ENCODE measurements at places on chromosomes 12 and 14.

- no peak for DNase-seq
These were observed 2.6 kb downstream of the KRAS start for GRCh38 chr12:25248137-25248536.

DNA sequence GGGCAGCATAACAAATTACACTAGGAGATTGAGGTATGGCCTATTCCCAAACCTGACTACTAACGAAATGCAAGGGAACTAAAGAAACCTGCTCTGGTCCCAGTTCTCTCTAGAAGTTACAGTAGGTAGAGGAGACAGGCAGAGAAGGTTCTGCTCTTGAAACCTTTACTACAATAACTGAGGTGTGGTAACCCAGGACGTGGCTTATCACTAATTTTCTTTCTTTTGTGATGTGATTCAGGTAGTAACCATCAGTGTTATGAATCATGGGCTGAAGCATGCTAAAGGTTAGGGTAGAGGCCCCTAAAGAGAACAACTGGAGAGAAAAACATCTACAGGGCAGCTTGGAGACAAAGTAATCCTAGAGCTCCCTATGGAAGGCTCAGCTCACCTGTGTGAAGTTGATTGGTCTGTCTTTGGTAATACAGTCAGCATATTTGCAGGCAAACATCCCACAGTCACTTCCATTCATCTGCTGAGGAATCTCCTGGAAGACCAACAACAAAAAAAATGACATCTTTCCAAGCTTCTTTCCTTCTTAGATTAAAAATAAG is 41.8 kb upstream of the COL2A1 start:
- DNase-seq, result no peak

DNA sequence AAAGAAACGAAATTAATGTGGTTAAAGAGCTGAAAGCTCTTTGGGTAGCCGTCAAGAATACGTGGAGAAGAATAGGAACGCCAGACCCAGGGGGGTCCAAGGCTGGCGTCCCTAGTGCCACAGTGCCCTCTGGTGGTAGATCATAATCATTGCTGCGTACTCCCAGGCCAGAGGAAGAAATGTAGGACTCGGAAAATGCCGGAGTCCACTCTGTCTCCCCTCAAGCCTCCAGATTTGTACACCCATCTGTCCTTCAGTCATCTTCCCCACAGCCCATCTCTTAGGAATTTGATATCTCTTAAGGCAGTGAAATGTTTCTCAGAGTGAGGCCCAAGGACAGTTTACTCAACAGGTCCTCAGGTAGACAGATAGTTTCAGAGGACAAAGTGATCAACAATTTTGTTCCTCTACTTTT is 25.4 kb upstream of the PLEKHG6 start:
- DNase-seq, result peak; percentile 55

- DNase-seq, result no peak
These were observed 20.5 kb downstream of the CCND2 start for GRCh38 chr12:4293966-4294505.

DNA sequence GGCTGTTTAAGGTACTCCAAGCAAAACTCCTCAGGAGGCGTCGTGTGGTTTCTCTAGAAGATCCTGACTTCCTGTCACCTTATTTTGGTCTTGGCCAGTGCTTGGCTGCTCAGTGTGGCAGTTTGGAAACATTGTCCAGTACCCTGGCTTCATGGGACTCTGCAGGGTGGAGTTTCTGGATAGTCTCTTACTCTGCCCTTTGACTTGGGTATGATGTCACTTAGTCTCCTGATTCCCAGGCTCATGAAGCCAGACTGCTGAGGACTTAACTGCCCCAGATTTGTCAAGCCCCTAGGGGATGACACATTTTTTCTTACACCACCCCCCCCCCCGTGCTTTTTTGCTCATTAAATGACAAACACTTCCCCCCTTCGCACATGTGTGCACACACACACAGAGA is 82.7 kb downstream of the ADCK1 start:
- no peak for DNase-seq

DNA sequence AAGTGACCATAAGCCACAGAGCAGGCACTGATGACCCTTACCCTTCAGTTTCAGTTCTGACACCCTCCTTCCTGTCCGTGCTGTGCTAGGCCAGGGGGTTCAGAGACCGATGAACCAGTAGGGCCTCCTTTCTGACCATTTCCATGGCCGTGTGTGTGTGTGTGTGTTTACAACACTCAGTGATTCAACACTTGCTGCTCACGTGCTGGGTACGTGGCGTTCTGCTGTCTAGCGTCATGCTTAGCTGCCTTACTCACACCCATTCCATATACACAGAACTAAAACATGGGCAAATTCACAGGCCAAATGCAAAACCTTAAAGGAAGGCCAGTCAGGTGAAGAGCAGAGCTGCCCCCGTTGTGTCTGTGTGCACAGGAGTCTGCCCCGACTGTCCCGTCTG is 67.5 kb downstream of the DNAH10 start:
- no peak for DNase-seq

DNA sequence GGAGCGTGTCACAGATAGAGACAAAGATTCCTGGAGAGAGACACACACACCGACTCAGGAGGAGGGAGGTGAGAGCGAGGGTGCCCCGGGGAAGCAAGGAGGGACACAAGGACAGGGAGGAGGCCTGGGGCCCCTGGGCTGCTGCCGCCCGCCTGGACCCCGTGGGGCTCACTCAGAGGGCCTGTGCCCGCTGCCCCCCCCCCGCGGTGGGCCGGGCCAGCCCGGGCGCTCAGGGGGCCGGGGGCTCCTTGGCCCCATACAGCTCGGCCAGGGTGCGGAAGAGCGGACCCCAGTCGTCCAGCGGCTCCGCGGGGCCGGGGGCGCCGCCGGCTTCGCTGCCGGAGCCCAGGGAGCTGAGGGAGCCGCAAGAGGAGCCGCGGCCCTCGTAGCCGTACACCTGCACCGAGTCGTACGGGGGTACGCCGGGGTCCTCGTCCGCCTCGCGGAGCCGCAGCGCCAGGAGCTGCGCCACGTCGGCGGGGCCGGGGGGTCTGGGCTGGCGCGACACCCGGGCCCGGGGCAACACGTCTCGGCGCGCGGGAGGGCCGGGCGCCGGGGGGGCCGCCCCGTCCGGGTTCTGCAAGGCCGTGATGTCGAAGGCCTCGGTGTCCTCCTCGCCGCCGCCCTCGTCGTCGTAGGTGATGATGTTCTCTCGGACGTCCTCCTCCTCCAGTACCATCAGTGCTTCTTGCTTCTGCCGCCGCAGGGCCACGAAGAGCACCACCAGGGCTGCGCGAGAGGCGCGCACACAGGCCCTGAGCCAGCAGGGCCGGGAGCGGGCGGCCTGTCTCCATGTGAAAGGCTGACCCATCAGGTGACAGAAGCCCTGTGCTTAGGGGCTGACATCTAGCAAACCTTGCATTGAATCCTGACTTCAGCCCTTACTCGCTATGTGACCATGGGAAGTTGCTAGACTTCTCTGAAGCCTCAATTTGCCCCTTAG is 6.0 kb downstream of the PSMB11 start:
- no peak for DNase-seq

- no peak for DNase-seq
These were observed 70.8 kb upstream of the IGF1 start for GRCh38 chr12:102551186-102551585.

DNA sequence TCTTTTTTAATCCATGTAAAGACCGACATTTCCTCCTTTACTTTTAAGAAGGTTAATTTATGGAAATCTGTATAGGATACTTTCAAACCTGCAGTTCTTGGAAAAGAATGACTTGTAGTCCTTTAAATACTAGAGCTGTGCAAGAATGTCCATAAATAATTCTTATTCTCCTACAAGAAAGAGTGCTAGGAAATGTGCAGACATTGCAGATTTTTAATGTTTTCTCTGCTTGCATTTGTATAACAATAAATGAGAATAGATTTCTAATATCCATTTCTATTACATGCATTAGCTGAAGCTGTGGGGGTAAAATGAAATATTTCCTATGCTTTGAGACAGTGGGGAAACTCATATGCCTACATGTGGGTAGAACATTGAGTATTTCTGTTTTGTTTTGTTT is 607.2 kb upstream of the NOVA1 start:
- no peak for DNase-seq

DNA sequence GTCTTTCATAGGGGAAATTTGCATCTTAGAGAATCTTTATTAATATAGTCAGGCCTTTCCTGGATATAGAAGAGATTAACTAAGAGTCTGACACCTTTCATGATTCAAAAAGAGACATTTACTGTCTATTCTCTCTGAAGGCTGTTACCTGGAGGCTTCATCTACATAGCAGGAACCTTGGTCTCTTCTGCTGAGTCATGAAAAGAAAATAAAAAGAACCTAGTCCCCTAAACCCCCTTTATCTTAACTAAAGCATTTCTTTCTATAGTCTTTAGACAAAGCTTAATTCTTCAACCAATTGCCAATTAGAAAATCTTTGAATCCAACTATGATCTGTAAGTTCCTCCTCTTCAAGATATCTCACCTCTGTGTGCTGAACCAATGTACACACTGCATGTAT is 33.1 kb downstream of the RPS29 start:
- no peak for DNase-seq

DNA sequence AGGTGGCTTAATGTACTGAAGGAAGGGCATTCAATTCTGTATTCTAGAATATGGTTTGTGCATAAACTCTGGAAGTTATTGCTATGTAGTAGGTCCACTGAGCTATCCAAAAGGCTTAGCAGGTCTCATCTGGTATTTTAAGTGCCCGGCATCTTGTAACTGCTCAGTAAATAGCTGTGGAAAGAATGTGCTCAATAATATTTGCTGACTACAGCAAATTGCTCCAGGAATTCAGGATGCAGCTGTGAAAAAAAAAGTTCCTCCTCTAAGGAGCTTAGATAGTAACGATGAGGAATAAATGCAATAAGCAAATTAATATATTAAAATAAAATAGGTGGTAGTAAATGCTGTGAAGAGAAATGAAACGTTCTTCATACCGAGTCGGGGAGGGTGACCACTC is 857.1 kb downstream of the AACS start:
- no peak for DNase-seq

- no peak for DNase-seq
These were observed 3.3 kb downstream of the AKT1 start for GRCh38 chr14:104792101-104792884.

DNA sequence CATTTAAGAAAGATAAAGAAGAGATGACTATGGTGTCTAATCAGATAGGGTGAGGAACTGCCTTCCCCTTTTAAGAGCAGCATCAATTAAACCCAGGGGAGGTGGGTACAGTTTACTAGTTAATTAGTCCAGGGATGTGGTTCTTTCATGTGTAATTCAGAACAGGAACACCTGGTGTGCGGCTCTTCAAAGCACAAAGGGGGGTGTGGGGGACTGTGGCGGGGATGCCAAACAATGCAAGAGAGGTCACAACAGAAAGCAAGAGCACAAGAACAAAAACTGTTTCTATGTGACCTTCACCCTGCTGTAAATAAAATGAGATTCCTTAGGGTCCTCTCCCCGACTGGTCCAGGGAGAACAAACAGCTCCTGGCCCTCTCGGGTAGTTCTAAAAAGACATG is 183.9 kb upstream of the SOX5 start:
- no peak for DNase-seq

DNA sequence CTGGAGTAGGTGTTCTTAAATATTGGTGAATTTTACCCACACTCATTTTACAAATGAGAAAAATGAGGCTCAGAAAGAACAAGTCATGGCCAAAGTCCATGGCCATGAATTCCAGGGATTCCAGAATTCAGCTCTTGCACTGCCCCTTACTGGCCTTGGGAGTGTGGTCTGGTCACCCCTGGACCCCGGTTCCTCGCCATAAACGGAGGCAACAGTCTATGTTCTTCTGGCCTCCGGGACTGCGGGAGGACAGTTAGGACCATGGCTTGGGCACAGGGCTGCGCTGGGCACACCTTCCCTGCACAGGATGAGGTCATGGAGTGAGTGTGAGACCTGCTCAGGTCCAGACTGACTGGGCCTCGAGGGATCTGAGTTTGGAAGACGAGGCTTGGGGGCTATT is 6.9 kb downstream of the CCDC197 start:
- DNase-seq, result no peak

DNA sequence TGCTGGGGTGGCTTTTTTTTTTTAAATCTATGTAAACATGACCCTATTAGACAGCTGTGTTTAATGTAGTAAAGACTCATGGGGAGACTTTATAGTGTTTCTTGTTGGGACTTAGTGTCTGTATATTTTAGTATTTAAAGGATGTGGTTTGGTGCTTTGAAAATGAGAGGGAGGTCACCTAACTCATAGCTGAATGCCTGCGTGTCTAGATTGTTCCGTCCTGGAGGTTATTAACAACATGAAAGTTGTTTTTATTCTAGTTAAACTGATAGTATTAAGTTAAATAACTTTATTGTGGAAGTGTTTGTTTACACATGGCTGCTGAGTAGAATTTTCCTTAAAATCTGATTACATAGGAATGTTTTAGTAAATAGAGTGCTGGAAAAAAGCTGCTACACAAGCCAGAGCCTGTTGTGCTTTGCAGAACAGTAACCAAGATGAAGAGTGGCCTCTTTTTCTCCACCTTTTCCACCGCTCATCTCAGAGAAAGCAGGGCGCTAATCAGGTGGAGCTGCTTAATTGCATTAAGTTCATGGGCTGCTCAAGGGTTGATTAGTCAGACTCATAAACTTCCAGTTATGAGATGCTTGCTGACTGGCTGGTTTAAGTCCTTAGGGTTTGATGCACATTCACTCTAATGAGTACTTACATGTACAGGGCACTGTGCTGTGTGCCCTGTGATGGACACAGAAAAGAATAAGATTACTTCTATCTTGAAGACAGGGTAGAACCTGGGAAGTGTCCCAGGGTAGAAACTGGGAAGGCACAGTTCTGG is 62.7 kb downstream of the FBXO34 start:
- DNase-seq, result no peak

GRCh38 chr12:121061831-121062230 is 22.8 kb upstream of the OASL start:
- no peak for DNase-seq

DNA sequence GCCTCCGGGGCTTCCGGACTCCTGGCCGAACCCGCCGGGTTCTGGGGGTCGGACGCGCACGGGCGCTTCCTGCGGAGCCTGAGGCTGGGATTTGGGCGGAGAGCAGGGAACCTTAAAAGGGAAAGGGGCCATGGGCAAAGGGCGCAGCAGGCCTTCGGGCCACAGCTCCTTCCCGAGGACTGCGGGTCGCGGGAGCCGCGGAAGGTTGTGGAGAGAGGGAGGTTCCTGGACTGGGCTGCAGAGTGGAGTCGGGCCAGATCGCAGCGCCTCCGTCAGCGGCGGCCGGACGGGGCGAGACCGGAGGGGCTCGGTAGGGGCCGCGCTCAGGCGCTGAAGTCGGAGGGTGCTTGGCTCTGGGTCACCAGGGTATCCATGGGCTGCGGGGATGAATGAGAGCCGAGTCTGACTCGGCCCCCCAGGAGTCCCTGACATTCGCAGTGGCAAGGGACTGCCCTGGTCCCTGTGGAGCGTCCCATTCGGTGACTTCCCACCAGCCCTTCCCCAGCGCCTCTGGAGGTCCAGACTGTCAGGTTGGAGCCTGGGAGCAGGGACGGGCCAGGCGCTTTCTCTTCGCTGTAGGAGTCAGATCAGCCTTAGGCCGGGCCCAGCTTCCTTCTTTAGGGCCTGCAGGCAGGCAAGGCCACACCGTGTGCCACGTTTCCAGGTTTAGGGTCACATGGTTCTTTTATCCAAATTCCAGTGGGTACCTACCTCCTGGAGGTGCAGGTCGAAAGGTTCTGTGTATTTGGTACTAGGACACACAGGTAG is 938 bp upstream of the SLC25A29 start:
- DNase-seq, result no peak

GRCh38 chr14:91170504-91171121 is 56.7 kb downstream of the DGLUCY start:
- DNase-seq, result peak; percentile 56

GRCh38 chr14:32474478-32475195 is 145.5 kb downstream of the AKAP6 start:
- DNase-seq, result no peak

- no peak for DNase-seq
These were observed 26.1 kb upstream of the ANP32D start for GRCh38 chr12:48446161-48446776.

All from head of caudate nucleus (tissue), 42 donors.